RWPE2 (cell line): ENCODE measurements at places on chromosomes 1 and 21.
A peak's percentile ranks its signal among the peaks of the same experiment; 100 is the strongest.

DNA sequence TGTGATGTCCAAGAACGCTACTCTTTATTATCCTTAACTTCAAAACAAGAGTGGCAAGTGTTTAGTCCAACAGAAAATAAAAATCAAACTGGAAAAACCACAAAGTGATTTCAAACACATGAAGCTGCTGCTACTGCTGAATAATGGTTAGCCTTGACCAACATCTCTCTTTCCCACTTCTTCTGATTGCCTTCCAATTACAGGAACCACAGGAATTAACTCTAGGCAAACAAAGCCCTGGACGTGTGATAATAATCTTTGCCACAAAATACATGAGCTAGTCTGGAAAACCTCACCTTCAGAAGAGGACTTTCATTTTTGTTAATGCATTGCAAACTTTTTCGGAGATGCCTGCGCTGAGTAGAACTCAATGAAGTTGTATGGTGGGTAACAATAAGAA lies 48.6 kb upstream of the COL11A1 start:
- no peak overlapping the region for H3K27ac ChIP-seq
- H3K27me3 ChIP-seq: peaks cover under 1% of the 10 kb centered on the region
- H3K4me3 ChIP-seq: no peak overlapping the region
- no peaks in the 10 kb centered on the region for H3K4me1 ChIP-seq

- H3K4me1 ChIP-seq: no peaks in the 10 kb centered on the region
- H3K27ac ChIP-seq: no peak overlapping the region
- no peak overlapping the region for H3K4me3 ChIP-seq
- DNase-seq: no peak
Measured at GRCh38 chr1:74570797-74571492, 58.5 kb upstream of the LRRC53 start.

DNA sequence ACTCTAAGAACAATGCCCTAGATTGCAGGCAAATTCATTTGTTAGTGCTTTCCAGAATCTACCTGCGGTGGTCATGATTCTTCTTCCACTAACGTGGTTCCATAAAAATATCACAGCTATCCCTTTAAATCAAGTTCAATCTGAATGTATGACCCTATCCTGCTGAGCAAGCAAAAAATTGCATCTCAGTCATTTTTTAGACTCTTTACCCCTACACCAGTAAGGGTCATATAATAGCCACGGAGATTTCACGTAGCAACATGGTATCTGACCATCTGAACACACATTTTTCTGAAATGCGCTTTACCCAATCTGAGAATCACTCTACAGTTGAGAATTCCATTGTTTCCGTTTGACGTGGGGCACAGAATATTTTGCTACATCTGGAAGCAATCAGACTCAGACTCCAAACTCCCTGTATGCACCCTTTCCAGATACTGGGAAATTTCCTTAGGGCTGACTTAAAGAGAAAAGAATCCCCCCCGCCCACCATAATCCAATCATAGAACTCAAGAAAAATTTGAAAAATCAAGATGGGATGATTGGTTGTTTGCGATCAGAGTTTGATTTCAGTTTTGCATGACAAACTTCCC lies 699.2 kb upstream of the ZP4 start:
- DNase-seq: no peak
- no peak overlapping the region for H3K27ac ChIP-seq
- no peaks in the 10 kb centered on the region for H3K4me1 ChIP-seq
- no peaks in the 10 kb centered on the region for H3K36me3 ChIP-seq
- H3K4me3 ChIP-seq: no peak overlapping the region
- no peaks in the 10 kb centered on the region for H3K27me3 ChIP-seq

DNA sequence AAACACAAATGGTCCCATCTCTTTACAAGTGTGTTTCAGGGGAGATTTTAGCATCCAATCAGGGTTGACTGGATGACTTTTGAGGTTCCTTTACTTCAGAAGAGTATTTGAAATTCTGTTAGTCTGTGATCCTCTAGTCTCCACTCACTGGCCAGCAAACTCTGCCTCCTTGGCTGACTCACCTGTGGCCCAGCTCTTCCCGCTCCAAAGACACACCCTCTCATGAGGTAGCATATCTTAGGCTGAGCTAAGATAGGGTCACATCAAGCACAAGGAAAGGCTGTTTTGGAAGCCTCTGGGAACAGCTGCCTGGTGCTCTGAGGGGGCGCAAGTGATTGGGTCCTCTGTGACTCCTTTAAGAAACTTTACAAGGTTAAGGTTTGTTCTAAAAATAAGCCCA lies 102.3 kb upstream of the FGGY start:
- DNase-seq: no peak
- no peaks in the 10 kb centered on the region for H3K4me1 ChIP-seq
- no peak overlapping the region for H3K4me3 ChIP-seq
- no peaks in the 10 kb centered on the region for H3K36me3 ChIP-seq

DNA sequence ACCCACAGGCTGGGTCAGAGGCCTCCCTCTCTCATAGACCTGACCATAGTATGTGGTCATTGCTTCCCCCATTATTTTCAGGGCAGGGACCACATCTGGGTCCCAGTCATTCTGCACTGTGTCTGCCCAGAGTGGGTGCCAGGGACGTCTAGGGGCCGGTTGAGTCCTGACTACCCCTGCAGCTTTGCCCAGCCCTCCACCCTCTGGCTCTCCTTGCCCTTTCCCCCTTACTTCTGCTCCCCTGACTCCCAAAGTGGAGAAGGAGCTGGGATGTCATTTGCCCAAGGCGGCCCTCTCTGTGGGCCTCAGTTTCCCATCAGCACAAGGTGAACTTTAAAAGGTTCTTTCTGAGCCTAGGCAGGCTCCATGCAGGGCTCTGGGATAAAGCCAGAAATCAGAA lies 4.3 kb upstream of the TTC22 start:
- H3K4me3 ChIP-seq: no peak overlapping the region
- no peak overlapping the region for H3K27ac ChIP-seq
- H3K27me3 ChIP-seq: no peaks in the 10 kb centered on the region
- peaks cover 5% of the 10 kb centered on the region for H3K4me1 ChIP-seq
- no peak for DNase-seq

DNA sequence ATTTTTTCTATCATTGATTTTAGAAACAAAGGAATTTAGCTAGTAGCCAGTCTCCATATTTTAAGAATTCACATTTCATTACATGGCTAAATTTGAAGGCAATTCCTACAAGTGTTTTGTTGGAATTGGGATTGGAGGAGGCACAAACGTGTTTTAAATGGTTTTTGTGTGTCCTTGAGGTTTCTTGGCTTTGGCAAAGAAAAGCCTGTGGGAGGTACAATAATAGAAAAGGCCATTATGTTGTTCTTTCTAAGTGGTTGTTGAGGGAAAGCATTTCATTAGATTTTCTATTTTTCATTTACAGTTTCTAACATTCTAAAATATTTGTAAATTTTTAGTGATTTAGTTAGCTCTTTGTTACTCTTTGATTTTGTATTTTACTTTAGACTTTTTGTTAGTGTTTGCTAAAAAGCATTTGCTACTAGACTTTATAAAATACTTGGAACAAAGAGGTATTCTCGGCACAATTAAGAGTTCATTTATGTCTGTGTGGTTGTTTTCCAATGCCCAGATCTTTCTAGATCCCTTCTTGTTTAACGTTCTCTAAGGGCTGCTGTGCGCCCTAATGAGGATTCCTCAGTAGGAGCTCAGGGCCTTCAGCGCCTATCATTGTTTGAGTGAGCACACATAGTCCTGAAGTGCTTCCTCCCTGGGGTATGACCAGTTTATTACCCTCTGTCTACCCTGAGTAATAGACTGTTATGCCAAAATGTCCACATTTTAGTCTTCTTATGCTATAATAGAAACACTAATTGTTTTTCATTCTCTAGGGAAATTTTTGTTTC lies 70.0 kb upstream of the KIAA1614 start:
- H3K27ac ChIP-seq: no peak overlapping the region
- no peak overlapping the region for H3K4me3 ChIP-seq
- H3K27me3 ChIP-seq: no peaks in the 10 kb centered on the region
- no peaks in the 10 kb centered on the region for H3K4me1 ChIP-seq

- H3K4me3 ChIP-seq: no peak overlapping the region
- H3K4me1 ChIP-seq: peaks cover 10% of the 10 kb centered on the region
- H3K36me3 ChIP-seq: peaks cover 58% of the 10 kb centered on the region
- no peaks in the 10 kb centered on the region for H3K27me3 ChIP-seq
- DNase-seq: no peak
Measured at GRCh38 chr1:36239941-36240637, 15.8 kb downstream of the THRAP3 start.

DNA sequence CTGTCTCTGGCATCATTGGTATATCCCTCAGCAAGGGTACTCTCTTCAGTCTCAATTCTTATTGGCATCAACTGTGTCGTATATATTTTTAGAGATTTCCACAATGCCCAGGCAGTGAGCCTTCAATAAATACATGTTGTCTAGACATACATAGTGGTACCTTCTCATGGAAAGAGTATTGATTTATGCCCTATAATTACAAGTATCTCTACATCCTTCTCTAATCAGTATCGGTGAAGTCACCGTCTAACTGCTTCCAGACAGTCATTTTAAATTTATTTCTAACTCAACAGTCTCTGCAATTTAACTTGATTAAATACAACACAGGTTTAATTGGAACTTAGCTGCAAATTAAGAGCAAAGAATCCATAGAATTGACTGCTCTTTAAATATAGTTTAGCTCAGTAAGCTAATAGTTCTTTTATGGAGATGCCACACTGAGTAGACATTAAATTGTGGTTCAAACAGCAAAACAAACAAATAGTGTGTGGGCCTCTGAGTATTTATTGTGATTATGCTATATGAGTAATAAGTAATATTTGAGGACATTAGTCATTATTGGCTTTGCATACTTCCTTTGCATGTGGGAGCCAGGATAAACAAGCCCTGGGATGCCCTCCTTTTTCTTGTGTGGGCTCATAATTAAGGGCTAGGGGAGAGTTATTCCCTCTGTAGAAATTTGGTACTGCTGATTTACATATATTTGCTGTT lies 126.9 kb upstream of the DUSP10 start:
- peak overlapping the region; percentile 44 for H3K27ac ChIP-seq
- no peaks in the 10 kb centered on the region for H3K27me3 ChIP-seq
- H3K4me1 ChIP-seq: peaks cover 16% of the 10 kb centered on the region
- no peaks in the 10 kb centered on the region for H3K36me3 ChIP-seq
- H3K4me3 ChIP-seq: no peak overlapping the region

- H3K36me3 ChIP-seq: no peaks in the 10 kb centered on the region
- H3K4me3 ChIP-seq: no peak overlapping the region
- peaks cover 3% of the 10 kb centered on the region for H3K4me1 ChIP-seq
- DNase-seq: peak; percentile 46
- no peaks in the 10 kb centered on the region for H3K27me3 ChIP-seq
Measured at GRCh38 chr1:29682171-29682918, 446.0 kb downstream of the PTPRU start.

DNA sequence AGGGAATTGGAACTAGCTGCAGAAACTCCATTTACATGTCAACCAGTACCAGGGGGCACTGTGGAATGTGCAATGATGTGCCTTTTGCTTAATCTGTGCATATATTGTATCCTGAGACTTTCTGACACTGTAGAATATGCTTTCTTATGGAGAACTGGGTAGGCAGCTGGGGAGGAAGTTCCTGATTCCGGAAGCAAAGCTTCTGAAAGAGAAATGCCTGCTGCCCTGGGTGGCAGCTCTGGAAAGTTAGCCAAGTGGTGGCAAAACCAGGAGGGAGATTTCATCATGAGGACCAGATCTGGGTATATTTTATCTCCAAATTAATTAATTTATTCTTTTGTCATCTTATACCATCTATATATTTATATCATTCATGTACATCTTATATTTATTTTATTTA lies 116.7 kb downstream of the XCL2 start:
- H3K27me3 ChIP-seq: no peaks in the 10 kb centered on the region
- no peaks in the 10 kb centered on the region for H3K36me3 ChIP-seq
- no peak overlapping the region for H3K27ac ChIP-seq
- no peak overlapping the region for H3K4me3 ChIP-seq
- no peaks in the 10 kb centered on the region for H3K4me1 ChIP-seq
- no peak for DNase-seq

- no peak overlapping the region for H3K4me3 ChIP-seq
- H3K36me3 ChIP-seq: peaks cover 9% of the 10 kb centered on the region
- no peak overlapping the region for H3K27ac ChIP-seq
- no peak for DNase-seq
- no peaks in the 10 kb centered on the region for H3K4me1 ChIP-seq
- H3K27me3 ChIP-seq: no peaks in the 10 kb centered on the region
Measured at GRCh38 chr1:20962576-20963258, 175.6 kb upstream of the HP1BP3 start.

DNA sequence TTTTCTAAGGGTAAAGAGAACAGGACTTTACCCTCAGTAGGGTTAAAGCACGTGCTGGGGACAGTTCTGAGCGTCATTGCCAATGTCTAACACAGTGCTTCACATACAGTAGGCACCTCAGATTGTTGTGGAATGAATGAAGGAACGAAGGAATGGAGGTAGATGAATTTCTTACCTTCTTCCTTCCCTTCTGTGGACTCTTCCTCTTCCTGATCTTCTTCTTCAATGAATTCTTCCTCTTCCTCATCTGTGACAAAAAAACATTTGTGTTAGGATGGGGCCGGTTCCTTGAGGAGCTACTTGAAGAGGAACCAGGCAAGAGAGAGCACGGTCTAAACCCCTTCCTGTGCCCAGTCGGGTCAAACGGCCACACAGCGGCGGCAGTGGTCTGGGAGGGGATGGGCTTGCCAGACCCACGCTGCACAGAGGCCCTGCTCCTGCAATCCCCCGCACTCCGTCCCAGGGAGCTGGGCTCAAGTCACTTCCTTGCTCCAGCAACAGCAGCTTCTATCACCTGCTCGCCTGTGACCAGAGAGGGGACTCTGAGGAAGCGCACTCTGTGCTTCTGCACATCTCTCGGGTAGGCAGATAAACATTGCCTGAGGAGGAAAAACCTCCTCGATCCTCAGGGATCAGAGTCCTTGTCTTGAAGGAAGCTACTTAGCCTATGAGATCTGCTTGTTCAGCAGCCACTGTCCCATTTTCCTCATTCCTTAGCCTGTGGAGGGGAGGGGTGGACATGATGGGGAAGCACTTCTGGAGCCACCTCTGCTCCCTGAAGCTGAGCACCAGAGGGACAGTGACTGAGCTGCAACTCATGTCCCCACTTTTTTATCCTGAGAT lies 8.0 kb upstream of the SLC30A2 start:
- H3K27me3 ChIP-seq: peaks cover under 1% of the 10 kb centered on the region
- no peak for DNase-seq
- no peaks in the 10 kb centered on the region for H3K36me3 ChIP-seq
- H3K27ac ChIP-seq: no peak overlapping the region
- H3K4me1 ChIP-seq: no peaks in the 10 kb centered on the region
- no peak overlapping the region for H3K4me3 ChIP-seq

DNA sequence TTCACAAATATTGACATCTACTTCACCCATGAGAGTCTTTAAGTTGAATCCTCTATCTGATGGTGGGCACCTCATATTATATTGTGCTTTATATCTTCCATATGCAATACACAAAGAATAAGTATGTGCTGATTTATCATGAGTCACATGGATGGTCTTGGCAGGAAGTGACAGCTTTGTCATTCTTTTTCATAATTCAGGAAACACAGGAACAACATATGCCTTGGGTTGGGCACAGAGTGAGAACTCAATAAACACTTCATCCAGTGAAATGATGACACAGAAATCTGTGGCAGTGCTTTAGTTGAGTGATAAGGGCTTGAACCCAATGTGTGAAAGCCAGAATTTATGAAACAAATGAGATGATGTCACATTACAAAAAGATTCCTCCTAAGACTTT lies 41.2 kb downstream of the GADD45A start:
- H3K27ac ChIP-seq: peak overlapping the region; percentile 88
- peaks cover 49% of the 10 kb centered on the region for H3K4me1 ChIP-seq
- H3K27me3 ChIP-seq: no peaks in the 10 kb centered on the region
- DNase-seq: no peak
- no peak overlapping the region for H3K4me3 ChIP-seq

- no peaks in the 10 kb centered on the region for H3K4me1 ChIP-seq
- no peaks in the 10 kb centered on the region for H3K36me3 ChIP-seq
- no peak overlapping the region for H3K4me3 ChIP-seq
- DNase-seq: no peak
- peaks cover 7% of the 10 kb centered on the region for H3K27me3 ChIP-seq
- no peak overlapping the region for H3K27ac ChIP-seq
Measured at GRCh38 chr1:18447509-18448220, 33.1 kb upstream of the KLHDC7A start.
